ENCODE measurements at places on chromosomes 7 and 10.

DNA sequence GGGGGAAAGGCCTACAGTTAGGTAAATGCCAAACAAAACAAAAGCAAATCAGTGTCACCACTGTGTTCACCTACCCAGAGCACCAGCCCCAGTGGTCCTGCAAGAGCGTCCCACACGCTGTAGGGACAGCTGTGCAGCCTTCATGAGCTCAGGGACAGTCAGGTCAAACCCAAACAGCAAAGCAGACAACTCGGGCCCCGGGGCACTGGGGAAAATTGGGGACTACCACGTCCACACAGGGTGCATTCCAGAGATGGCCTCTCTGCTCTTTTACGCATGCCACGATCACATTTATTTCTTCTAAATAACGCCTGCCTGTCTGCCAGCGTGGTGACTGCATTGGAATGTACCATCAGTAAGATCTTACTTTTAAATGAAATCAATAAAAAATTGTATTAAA is 21.7 kb downstream of the EBF3 start:
- DNase-seq = no peak

DNA sequence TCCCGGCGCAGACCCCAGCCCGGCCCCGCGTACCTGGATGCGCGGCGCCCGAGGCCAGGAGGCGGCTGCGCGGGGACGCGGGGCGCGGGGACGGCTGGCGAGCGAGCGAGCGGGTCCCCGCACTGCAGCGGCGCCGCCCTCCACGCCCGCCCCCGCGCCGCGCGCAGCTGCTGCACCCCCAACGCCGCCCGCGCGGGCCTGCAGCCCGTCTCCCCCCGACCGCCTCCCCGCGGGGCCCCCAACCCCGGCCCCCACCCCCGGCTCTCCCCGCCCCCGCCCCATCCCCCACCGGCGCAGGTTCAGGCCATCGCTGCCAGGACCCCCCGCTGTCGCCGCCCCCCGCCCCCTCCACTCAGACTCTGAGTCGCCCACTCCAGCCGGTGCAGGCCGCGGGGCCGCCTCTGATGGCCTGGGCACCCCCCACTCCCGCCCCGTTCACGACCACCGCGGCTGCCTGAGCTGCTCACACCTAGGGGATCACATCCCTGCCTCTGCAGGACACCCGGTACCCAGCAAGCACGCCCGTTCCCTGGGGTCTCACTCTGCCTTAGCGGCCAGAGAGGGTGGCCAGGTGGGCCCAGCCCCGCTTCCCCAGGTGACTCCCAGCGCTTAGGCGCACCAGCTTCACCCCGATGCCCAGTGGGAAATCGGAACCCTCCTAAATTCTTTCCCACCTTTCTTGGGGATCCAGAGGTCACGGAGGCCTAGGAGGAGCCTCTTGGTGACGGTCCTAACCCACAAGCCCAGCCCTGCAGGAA is 13.9 kb upstream of the DNAAF5 start:
- DNase-seq = no peak

DNA sequence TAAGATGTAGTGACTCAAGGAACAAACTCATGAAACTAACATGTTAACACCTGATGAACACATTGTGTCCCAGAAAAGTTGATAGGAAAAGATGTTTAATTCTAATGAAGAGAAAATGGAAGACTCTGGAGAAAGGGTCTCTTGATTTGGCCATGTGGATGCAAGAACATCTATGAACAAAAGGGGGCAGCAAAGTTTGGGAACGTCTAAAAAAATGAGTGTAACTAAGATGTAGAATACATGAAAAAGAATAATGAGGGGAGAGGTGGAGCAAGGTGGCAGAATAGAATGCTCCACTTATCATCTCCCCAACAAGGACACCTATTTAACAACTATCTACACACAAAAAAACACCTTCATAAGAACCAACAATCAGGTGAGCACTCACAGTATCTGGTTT is 805.1 kb downstream of the TNS3 start:
- peak; percentile 13 for DNase-seq

DNA sequence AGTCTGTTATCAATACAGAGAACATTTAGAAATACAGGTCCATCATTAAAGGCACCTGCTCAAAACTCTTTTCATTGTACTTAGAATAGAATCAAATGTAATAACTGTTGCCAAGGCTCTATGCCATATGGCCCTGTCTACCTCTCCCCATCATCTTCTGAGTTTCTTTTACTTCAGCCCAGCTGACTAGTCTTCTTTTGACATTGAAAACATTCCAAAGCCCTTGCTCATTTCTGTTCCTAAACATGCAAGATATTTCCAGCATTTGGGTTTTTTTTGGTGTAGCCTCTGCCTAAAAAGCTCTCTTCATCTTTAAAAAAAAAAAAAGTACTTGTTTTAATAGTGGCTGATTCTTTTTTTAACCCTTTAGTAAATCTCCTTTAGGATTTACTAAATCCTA is 165.5 kb upstream of the SMIM30 start:
- peak; percentile 24 for DNase-seq

DNA sequence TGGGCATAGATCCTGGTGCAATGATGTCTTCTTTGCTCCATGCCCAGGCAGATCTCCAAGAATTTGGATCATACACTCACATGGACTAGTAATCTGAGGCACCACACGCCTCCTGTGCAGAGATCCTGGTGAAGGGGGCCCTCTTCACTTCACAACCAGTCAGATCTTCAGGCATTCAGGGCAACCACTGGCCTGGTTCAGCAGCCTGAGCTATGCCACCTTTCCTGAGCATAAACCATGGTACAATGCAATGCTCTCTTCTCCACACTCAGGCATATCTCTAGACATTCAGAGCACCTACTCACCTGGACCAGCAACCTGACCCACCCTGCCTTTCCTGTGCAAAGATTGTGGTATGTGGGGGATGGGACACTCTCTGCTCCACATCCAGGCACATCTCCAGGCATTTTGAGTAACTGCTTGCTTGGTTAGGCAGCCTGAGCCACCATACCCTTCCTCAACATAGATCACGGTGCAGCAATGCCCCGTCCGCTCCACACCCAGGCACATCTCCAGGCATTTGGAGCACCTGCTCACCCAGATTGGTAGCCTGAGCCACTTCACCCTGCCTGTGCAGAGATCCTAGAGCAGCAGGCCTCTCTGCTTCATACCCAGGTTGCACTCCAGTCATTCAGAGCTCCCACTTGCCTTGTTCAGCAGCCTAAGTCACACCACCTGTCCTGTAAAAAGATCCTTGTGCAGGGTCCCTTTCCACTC is 532.2 kb upstream of the STEAP1 start:
- DNase-seq = no peak

DNA sequence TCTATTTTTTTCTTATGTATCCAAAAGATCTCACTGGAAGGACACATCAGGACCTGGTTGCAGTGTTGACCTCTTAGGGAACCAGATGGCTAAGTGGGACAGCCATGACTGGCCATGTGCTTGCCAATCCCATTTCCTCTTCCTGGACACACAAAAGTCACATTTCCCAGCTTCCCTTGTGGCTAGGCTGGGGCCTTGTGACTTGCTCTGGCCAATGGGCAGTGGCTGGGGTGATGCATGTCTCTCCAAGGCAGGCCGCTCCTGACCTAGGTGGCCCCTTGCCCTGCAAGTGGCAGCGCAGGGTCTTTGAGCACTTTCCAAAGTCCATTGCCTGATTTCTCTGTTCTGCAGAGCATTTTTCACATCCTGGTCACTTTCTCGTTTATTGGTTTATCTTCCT is 41.7 kb upstream of the HSPA12A start:
- DNase-seq = no peak

All from fibroblast of skin of abdomen (primary cell).